ENCODE measurements at places on chromosomes 6 and 20.

- no peak for DNase-seq
Measured at GRCh38 chr6:113115196-113115595, 741.9 kb upstream of the MARCKS start.

DNA sequence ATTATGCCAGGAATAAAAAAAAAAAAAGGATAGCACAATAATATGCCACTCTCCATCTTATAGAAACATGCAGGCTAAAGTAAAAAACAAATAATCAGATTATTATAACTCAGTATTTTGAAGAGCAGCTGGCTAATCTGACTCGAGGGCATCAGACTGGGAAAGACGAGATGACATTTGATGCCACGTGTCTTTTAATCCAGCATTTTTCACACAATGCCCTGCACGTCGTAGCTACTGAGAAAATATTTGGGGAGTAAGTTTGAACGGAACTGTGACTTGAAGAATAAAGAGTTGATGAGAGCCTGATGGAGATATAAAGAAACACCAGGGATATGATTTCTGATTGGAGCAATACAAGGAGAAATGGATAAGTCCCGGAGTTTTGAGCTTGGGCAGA, 237.7 kb downstream of the ARID1B start:
- no peak for DNase-seq

DNA sequence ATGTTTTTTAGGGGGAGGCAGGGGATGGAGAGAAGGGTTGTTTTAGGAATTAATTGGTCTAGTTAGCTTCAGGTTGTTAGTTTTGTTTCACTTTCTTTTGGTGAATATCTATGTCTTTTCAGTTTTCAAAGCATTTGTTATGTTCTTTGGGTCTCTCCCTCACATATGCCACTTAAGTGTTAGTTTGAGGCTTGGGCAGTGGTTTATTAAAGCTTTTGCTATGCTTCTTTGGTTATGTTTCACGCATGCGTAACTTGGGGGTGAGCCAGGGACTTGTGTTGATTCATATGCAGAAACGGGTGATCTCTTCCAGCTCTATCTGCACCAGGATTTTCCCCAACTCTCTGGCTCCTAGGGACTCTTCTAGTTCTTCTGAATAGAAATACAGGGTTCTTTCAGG, 11.4 kb upstream of the MMS22L start:
- no peak for DNase-seq

DNA sequence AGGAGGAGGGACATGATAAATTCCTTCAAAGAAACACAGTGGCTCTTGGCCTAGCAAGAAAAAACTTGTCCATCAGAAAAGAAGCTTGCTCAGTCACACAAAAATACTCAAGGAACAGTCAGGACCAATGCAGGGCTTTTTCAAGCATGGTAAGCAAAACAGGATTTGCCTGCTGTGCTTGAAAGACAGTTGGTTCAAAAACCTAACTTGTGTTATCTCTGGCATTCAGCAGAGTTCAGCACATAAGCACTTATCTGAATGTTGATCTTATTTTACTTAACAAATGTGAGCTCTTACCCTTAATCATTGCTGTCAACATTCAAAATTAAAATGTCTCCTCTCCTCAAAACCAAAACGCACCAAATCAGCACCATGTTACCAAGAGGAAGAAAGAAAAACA, 38.3 kb downstream of the ATG5 start:
- no peak for DNase-seq

DNA sequence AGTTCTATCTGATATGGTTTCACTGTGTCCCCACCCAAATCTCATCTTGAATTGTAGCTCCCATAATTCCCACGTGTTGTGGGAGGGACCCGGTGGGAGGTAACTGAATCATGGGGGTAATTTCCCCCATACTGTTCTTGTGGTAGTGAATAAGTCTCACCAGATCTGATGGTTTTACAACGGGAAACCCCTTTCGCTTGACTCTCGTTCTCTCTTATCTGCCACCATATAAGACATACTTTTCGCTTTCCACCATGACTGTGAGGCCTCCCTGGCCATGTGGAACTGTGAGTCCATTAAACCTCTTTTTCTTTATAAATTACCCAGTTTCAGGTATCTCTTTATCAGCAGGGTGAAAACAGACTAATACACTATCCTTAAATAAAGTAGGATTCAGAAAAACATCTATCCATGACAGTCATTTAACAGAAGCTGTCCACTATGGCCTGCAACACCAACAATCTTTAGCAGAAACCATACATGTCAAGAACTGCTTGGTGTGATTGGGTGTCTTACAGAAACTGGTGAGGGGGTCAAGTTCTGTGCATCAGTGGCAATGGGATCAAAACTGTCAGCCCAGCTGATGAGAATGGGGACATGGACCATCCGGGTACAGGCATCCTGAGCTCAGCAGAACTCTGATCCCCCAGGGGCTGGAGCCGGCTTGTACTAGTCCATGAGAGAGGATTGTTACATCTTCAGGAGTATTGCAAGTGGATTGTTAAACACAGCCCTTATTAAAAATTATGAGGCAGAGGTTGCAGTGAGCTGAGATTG, 59.2 kb downstream of the SCML4 start:
- DNase-seq = no peak

GRCh38 chr6:143363299-143363698, 87.2 kb downstream of the ADAT2 start:
- DNase-seq = no peak

GRCh38 chr6:54262499-54262898, 45.7 kb upstream of the TINAG start:
- no peak for DNase-seq

DNA sequence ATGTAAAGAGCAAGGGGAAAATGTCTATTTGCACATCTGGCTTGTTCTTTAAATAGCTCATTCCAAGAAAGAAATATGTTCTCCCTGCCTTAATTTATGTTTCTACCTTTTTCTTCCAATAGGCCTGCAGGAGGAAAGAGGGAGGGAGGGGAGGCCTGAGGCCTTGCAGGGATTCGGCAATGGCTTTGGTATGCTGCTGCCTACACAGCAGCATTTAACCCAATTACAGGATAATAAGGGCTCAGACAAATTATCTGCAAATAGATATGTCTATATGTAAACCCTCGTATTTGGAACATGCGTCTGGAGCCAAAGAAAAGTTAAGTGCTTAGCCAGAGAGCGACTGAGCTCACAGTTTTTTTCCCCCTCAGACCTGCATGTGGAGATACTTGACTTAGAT, 277.2 kb downstream of the CDC5L start:
- DNase-seq = no peak

DNA sequence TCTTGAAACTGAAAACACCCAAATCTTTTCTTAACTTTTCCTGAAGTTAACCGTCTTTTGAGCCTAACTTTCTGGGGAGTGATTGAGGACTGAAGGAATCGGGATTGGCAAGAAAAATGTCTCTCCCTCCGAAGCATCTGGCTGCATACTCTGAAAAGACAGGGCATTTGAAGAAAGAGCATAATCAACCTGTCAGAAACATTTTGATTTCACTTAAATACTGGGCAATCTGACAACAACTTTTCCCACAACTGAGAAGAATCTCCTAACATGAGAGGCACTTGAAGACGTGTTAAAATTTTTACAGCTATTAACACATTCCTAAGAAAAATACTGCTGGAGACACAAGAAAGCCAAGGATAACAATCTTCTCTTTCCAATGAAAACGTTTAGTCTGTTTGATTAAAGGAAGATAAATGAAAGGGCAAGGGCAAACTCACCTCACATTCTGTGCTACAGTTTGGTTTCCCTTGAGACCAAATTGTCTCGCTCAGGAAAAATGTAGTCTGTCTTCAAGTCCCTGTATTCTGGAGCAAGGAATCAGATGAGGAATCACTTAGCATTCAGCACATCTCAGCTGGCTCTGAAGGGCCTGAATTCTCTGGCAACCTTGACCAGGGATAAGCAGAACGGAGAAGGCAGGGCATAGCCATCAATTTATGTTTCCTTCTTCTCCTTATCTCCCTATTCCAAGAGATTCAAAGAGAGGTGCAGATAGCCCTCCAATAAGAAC, 76.1 kb downstream of the TBX18 start:
- DNase-seq = no peak

- DNase-seq = no peak
Measured at GRCh38 chr6:170450916-170451761, 102.0 kb downstream of the PSMB1 start.

- DNase-seq = no peak
Measured at GRCh38 chr20:1671891-1672669, 14.5 kb upstream of the SIRPG start.

DNA sequence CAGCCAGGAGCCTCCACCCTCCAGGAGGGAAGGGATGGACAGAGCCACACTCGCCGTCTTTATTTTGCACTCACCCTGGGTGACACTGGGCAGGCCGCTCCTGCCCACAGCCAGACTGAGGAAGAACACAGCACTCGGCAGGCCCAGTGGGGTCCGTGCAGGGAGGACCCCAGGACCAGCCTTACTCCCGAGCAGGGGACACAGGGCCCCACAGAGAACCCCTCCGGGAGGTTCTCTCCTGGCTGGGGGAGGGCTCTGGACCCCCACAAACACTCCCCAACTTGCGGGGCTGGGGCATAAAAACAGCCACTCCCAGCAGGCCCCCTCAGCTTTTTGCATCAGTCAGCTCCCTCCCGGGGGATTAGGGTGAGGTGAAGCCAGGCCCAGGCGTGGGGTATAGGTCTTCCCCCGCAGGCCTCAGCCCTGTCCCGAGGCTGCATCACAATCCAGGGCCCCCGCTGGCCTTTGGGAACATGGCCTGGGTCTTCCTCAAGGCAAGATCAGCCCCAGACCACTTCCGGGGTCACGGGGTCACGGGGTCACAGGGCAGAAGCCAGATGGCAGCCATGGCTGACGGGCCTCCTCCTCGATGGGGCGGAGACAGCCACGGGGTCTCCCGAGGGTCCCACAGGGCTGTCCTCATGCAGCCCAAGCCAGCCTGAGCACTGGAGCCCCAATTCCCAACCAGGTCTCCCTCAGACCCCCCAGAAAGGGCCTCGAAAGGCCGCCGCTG, 3.2 kb downstream of the TNFRSF6B start:
- no peak for DNase-seq

DNA sequence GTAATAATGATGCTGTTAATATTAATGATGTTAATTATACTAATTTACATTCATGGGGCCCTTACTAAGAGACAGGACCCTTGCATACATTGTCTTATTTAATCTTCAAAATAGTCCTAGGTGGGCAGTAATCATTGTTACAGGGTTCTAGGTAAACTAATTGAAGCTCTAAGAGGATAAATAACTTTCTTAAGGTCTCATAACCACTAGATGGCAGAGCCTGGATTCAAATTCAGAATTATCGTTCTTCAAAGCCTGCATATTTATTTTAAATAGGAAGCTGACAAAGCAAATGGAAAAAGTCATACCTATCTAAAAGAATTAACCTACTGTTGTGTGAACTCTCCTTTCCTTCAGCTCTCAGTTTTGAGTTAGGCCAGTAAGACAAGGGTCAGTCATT, 23.5 kb downstream of the PTCHD4 start:
- no peak for DNase-seq

DNA sequence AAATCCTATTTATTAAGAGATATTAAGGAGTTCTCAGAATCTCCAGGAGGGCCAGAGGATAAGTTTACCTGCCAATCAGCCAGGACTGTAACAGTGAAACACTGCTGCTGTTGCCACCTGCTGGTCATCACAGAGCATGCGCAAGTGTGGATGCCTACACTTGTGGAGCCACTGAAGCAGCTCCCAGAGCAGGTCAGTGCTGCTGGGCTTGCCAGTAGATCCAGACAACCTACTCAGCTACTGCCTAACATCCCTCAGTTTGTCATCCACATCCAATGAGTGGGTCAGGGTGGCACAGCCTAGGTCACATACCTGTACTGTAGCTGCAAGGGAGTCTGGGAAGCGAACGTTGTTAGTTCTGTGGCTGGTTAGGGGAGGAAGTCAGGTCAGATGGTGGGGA, 18.3 kb upstream of the NHSL1 start:
- DNase-seq = peak; percentile 66

DNA sequence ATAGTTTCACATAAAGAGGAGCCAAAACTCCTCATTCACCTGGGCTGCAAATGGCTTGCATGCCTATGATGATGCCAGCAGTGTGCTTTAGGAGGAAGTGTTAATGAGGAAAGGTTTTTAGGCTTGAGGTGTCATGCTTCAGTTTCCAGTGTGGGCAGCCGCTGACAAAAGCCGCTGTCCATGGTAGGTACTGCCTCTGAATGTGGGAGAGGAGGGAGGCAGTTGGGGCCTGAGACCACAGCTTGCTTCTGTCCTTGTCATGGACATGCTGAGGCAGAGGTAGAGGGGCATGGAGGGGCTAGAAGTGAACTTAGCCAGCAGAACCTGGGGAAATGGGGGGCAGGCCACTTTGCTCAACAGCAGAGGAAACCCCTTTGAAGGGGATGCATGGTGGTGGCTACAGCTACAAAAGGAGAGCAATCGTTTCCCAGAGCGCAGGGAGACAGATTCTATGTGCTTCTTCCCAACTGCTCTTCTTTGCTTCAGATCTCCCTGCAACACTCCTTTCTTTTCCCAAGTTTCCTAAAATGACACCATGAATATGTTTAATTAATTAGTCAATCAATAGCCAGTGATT, 372.1 kb upstream of the CNR1 start:
- DNase-seq = no peak

GRCh38 chr6:145688493-145688905, 46.8 kb downstream of the EPM2A start:
- no peak for DNase-seq

GRCh38 chr6:14540810-14541540, 423.4 kb downstream of the CD83 start:
- DNase-seq = no peak

- peak; percentile 63 for DNase-seq
Measured at GRCh38 chr6:32852844-32853540, 512 bp downstream of the TAP1 start.

GRCh38 chr6:113172531-113172966, 684.6 kb upstream of the MARCKS start:
- DNase-seq = no peak

GRCh38 chr20:32062776-32063170, 10.7 kb downstream of the HCK start:
- DNase-seq = peak; percentile 35

- DNase-seq = peak; percentile 16
Measured at GRCh38 chr6:46130666-46131065, 877 bp downstream of the ENPP4 start.

- DNase-seq = no peak
Measured at GRCh38 chr6:100881707-100882040, 545 bp upstream of the ASCC3 start.

GRCh38 chr6:116884530-116884929, 7.5 kb downstream of the RFX6 start:
- no peak for DNase-seq

- DNase-seq = no peak
Measured at GRCh38 chr6:72464791-72465691, 156.8 kb upstream of the KCNQ5 start.

DNA sequence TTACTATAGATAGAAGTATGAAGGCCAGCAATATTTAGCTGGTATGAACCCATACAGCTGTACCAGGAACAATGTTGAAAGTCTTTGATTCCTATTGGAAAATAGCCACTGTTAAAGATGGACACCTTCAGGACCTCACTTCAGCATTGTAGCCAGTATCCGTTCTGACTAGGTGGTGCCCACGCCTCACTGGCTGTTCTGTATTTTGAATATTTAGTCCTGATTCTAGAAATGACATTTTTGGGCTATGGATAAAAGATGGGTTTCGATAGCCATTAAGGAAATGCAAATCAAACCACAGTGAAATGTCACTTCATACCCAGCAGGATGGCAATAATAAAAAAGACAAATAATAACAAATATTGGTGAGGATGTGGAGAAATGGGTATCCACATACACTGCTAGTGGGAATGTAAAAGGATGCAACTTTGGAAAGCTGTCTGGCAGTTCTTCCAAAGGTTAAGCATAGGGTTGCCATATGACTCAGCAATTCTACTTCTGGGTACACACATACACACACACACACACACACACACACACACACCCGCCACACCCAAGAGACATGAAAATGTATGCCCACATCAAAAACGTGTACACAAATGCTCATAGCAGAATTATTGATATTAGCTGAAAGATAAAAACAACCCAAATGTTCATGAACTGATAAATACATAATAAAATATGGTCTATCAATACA, 56.8 kb downstream of the UTRN start:
- peak; percentile 36 for DNase-seq
